ENCODE measurements at places on chromosomes 1 and 21.

DNA sequence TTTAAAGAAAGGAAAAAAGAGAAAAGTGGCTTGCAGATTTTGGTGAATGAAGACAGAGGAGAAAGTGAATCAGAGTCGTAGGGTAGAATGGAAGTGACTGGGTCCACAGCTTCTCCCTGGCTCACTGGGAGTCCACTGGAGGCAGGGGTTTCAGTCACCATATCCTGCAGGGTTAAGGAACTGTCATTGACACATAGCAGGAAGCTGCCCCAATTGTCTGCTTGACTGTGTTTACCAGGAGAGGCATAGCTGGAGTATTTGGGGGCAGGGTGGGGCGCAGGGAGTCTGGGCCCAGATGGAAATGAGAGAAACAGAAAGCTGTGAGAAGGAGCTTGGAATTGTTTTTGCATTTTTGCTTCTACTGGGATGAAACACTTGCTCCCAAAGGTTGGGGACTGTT, 228.8 kb upstream of the CSF3R start:
- no peak for DNase-seq

DNA sequence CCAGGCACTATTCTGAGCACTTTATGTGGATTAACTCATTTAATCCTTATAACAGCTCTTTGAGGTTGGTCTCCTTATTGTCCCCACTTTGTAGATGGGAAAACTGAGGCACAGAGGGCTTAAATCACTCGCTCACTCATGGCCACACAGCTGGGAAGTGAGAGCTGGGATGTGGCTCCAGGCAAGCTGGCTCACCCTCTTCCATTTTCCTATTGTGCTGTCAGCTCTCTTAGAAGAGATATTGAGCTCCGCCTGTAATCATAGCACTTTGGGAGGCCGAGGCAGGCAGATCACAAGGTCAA, 3.8 kb upstream of the COL8A2 start:
- no peak for DNase-seq

GRCh38 chr1:14924455-14925331, 228.9 kb upstream of the TMEM51 start:
- peak; percentile 11 for DNase-seq

GRCh38 chr1:171841931-171842761, 848 bp downstream of the DNM3 start:
- peak; percentile 16 for DNase-seq

- no peak for DNase-seq
Observed at GRCh38 chr1:85091671-85092280, 43.5 kb upstream of the MCOLN3 start.

GRCh38 chr1:206590025-206590758, 22.1 kb downstream of the EIF2D start:
- DNase-seq: peak; percentile 71

DNA sequence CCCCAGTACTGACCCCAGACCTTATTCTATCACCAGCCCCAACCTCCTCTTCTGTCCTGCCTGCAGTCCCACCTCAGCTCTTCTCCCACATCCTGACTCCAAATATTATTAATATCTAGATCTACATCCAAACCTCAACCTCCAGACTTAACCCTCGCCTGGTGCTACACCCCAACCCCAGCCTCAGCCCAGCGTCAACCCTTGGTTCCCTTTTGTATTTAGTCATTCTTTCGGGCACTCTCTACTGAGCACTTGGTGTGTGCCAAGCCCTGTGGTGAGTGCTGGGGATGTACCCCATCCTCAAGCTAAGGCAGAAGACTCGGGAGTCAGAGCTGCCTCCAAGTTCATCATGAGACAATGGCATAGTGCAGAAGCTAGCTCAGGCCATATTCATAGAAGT, 1.1 kb downstream of the SHISAL2A start:
- no peak for DNase-seq

GRCh38 chr1:156388174-156389137, 19.4 kb downstream of the RHBG start:
- DNase-seq: no peak

GRCh38 chr1:43238085-43238484, 31.7 kb upstream of the TMEM125 start:
- DNase-seq: peak; percentile 51

DNA sequence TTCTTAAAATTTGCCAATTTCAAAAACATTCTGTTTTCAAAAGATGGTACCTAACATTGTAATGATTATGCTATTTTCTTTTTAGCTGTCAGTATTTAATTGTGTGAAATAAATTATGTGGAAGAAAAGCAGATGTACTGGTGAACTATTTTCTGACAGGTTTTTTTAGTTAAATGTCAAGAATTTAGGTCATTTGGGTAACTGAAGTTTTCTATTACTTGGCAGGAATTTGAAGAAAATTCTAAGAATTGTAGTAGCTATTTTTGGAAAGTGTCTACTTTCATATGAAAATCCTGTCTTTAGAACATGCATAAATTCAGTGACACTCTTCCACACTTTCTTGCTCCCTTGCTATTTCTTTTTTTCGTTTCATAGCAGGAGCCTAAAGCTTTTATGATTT, 28.5 kb upstream of the PTPRC start:
- DNase-seq: no peak

- no peak for DNase-seq
Observed at GRCh38 chr1:37574834-37575480, 18.2 kb downstream of the DNALI1 start.

- no peak for DNase-seq
Observed at GRCh38 chr1:234969581-234970400, 158.8 kb downstream of the TOMM20 start.

GRCh38 chr21:44349847-44350772, 3.3 kb upstream of the TRPM2 start:
- no peak for DNase-seq

DNA sequence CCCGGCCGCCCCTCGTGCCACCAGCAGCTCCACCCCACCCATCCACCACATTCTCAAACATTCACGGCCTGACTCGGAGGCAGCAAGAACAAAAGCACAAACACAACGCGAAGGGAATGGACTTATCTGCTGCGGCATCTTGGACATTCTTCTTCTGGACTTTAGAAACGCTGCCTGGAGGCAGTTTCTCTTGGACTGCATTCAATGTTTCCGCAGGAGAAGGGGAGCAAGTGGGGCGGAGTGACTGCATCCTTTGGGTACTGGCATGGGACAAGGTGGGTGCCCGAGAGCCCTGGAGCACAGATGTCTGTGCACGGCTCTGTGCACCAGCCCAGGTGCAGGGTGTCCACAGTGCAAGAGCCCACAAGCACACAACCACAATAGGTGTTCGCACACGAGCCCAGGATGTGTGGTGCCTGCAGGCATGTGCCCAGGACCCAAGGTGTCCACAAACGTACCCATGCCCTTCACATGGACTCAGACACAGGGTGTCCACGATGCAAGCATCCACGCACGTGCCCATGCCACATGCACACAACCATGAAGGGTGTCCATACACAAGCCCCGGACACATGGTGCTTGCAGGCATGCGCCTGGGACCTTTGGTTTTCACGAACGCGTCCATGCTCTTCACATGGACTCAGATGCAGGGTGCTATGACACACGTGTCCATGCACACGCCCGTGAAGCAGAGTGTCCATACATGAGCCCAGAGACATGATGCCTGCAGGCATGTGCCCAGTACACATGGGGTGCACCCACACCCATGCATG, 53.6 kb downstream of the WNT9A start:
- peak; percentile 5 for DNase-seq

DNA sequence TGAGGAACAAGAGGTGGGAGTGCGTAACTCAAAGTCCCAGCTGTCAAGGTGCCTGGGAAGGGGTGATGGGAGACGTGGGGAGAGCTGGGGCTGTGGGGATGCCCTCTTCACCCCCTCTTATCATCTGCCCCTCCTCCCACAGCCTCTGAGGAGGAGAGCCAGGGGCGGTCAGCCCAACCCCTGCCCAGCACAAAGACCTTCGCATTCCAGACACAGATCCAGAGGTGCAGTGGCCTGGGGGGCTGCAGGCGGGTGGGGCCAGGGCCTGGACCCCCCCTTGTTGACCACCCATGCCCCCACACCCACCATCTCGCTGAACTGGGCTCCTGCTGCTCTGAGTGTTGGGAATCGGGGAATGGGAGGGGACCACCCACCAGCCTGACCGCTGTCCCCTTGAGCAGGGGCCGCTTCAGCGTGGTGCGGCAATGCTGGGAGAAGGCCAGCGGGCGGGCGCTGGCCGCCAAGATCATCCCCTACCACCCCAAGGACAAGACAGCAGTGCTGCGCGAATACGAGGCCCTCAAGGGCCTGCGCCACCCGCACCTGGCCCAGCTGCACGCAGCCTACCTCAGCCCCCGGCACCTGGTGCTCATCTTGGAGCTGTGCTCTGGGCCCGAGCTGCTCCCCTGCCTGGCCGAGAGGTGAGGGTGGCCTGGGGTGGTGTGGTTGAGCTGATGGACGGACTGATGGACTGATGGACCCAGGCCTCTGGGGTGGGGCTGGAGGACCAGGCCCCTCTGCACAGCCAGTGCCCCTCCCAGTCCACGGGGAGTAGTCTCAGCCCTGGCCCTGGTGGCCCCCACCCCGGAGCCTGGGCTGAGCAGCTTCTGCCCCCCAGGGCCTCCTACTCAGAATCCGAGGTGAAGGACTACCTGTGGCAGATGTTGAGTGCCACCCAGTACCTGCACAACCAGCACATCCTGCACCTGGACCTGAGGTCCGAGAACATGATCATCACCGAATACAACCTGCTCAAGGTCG, 29.7 kb downstream of the TRIM11 start:
- no peak for DNase-seq

- DNase-seq: peak; percentile 79
Observed at GRCh38 chr1:243850202-243850451, at the start of gene AKT3. TSS of gene AKT3 (minus strand) at chr1:243850243. CDS start at chr1:243843170, 7,073 bp downstream.

DNA sequence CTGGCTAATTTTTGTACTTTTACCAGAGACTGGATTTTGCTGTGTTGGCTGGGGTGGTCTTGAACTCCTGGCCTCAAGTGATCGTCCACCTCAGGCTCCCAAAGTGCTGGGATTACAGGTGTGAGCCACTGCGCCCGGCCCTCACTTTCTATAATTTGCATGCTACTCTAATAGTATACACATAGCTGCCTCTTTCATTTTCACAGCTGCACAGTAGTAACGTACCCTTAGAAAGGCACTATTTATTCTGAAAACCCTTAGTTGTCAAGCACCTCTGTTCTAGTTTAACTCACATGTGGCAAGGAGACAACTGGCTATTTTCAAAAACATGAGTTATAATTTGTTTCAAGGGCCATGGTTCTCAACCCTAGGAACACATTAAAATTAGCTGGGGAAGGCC, 17.2 kb downstream of the TPM3 start:
- no peak for DNase-seq

DNA sequence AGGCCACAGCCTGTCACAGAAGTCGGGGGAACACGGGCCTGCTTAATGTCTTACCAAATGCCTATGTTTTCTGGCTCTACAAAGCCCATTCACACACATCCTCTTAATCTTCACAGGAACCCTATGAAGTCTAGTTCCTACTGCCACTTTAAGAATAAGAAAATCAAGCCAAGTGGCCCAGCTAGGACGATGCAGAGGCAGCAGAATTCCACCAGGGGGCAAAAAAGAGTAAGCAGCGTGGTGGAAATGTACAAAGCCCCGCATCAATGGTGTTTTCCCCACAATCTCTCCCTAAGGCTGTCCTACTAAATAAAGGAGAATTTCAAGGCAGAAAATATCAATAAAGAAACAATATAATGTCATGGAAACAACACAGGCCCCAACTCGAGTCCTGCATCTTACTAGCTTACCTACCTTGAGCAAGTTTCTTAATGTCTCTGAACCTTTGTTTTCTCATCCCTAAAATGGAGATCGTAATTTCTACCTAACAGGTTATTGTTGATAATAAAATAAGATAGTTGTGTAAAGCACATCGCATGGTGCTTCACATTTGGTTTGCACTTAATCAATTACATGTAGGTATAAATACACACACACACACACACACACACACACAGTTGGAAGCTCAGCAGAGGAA, 21.4 kb downstream of the SEC16B start:
- DNase-seq: peak; percentile 35

DNA sequence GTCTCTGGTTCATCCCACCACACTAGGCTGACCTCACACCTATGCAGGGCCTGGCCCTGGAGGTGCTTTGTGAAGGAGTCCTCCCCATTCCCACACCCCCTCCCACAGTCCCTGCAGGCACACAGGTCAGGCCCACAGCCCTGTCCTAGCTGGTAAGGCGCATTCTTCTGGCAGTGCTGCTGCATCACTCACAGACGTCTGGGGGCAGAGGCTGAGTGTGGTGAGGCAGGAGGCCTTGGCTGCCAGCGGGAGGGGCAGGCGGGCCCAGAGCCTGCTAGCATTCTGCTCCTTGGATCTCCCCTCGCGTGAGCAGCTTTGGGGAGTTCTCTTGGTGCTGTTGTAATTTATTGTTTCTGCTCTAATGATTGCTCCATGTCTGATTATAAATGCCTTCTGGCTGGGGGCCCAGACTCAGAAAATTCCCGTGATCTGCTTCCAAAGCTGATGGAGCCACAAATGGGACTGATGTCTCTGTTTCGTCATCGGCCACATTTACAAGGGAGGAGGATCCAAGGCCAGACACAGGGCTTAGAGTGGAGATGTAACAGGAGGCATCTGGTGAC, 62.9 kb downstream of the TRABD2B start:
- no peak for DNase-seq

GRCh38 chr1:110393691-110394492, 3.1 kb upstream of the SLC16A4 start:
- no peak for DNase-seq

- no peak for DNase-seq
Observed at GRCh38 chr1:226766565-226766964, 27.5 kb upstream of the ITPKB start.

GRCh38 chr21:44323591-44323990, 15.6 kb downstream of the CFAP410 start:
- no peak for DNase-seq

Measured in activated CD4-positive, alpha-beta T cell treated with anti-CD3 and anti-CD28 coated beads, Interleukin-2, amount 10 ng/mL, durations not matched to agents 7 days and 5 days (primary cell).